Stimulated activated naive CD8-positive, alpha-beta T cell treated with anti-CD3 and anti-CD28 coated beads, Interleukin-15, amount 100 ng/mL, for 72 hours (primary cell): ENCODE measurements at places on chromosomes 5 and 9.

- DNase-seq = no peak
Measured at GRCh38 chr5:113340537-113340936, 94.3 kb downstream of the TSSK1B start.

DNA sequence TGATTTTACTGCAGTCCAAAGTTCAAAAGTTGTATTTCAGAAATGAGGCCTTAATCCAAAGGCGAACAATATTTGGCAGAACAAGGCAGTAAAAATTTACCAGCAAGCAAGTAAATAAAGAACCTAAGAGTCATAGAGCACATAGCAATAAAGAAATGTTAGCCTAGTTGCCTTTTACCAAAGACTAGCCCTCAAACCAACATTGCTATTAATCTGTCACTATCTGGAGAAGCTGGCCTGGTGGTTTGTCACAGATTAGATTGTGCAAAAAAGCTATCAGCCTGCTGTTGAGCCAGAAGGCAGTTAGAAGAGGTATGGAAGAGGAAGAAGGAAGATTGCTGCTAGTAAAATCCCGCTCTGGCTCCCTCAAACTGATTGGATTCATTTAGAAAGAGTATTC is 304.7 kb upstream of the KLF4 start:
- no peak for DNase-seq

DNA sequence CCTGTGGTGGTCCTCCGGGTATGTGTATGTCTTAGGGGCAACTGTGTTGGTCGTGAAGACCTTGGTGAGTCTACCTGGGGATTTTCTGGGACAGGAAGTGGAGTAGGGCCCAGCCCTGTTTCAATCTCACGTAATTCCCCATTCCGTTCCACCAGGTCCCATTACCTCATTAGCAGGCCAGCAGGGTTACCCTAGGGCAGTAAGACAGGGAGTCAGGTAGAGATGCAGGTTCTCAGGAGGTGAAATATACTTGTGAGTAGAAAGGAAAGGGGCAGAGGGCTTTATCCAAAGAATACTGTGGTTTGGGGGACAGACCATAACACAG is 56.5 kb downstream of the MACROH2A1 start:
- DNase-seq = no peak

GRCh38 chr9:70159630-70160029 is 99.1 kb upstream of the SMC5 start:
- no peak for DNase-seq

DNA sequence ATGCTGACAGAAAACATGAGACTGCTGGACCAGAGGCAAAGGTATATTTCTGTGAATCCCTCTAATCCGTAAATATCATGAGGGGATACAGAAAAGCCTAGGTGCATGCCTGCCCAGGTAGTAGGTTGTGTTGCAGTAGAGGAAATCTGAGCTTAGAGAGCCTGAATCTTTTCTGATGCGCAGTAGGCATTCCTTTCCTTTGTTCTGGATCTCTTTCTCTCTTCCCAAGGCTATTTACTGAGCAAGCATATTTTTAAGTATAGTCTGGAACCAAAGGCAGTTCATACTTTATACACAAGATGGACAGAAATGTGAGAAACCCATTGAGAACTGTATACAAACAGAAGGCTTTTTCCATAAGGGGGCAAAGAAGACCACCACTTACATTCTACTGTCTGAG is 359.3 kb downstream of the TMEM161B start:
- DNase-seq = no peak

DNA sequence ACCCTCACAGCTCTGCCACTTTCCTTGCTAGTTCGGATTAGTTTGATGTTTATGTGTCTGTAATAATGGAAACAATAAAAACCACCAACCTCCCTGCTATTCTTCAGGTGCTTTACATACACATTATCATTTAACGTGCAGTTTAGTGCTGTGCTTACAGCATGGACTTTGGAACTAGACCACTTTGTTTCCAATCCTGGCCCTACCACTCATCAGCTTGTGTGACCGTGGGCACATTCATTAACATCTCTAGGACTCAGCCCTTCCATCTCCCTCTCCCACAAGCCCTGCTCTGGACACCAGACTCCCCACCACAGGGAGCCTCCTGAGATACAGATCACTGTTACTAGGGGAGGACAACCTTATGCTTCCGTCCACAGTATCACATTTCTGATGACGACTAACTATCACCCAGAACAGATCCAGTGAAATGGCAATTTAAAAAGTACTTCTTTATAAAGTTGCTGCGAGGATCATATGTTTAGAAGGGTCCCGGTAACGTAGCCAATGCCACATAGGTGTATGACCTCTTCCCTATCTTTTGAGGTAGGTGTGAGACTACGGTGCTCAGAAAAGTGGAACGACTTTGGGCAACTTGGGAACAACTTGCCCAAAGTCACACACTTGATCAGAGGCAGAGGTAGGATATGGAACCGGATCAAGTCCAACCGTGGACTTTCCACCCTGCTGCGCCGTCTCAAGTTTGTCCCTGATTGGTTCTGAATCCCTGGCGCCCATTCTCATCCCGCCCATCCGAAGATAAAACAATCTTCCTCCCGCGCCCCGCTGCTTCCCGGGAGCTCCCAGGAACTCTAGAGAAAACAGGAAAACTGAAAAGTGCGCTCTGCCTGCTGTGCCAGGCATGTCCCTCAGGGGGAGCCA is 132.4 kb upstream of the NIPBL start:
- DNase-seq = no peak

- DNase-seq = no peak
Measured at GRCh38 chr9:77021291-77021894, 1.9 kb downstream of the FOXB2 start.

GRCh38 chr5:16411741-16412455 is 53.7 kb downstream of the ZNF622 start:
- DNase-seq = no peak

DNA sequence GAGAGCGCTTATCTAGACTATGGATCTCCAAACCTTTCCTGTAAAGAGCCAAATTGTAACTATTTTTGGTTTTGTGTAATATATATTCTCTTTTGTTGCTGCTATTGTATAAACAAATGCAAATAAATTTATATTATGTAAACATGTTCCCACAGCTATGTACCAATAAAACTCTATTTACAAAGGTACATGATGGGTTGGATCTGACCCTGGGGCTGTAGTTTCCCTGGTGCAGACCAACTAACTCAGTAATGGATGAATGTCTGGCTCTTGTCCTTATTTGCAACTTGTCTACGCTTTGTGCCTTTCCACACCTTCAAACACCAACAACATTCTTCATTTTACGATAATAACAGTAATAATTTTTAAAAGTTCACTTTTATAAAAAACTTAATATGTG is 27.5 kb upstream of the SPINK14 start:
- DNase-seq = no peak

- DNase-seq = no peak
Measured at GRCh38 chr9:14868772-14869583, 41.2 kb downstream of the FREM1 start.

GRCh38 chr9:25427898-25428297 is 250.3 kb downstream of the TUSC1 start:
- DNase-seq = no peak

GRCh38 chr9:130043654-130044623 is 950 bp upstream of the FNBP1 start:
- DNase-seq = no peak

DNA sequence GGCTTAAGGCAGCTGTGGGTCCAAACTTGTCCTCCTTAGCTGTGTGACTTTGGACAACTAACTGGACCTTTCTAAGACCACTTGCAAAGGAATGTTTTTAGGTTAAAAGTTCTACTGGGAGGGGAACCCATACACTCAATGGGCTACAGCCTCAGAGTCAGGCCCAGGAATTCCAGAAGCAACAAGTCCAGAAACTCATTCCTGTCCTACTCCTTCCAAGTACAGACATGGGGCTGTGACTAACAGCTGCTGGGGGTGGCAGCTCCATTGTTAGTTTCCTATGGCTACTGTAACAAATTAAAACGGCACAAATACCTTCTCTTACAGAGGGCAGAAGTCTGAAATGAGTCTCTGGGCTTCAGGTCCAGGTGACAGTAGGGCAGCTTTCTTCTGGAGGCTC is 12.4 kb upstream of the AKNA start:
- no peak for DNase-seq

- no peak for DNase-seq
Measured at GRCh38 chr5:16899171-16899570, 36.9 kb downstream of the MYO10 start.

- peak; percentile 60 for DNase-seq
Measured at GRCh38 chr9:131276094-131276888, at the start of gene FAM78A. Gene FAM78A, minus strand, starts transcription at chr9:131276510. Its CDS starts 331 bp downstream, at chr9:131276179.

- no peak for DNase-seq
Measured at GRCh38 chr5:112351225-112351624, 67.9 kb downstream of the EPB41L4A start.

DNA sequence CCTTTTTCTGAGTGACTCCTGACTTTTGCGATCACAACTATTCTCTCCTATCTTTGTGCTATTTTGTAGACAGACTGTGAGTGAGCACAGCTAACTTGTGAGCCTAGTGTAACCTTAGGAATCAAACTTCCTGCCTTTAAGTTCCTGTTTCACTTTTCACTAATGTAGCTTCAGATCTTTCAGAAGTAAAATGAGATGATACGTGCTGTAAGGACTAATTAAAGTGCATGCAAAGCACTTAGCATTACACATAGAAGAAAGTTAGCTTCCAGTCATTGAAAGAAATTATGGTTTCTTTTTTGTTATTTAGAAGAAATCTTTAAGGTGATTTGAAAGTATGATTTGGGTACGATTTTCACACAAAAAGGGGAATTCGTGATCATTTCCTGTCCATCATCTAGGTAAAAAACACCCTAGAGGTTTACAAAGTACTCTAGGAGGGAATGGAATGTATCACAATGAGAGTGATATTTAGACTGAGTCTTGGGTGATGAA is 122.7 kb downstream of the ST8SIA4 start:
- no peak for DNase-seq

DNA sequence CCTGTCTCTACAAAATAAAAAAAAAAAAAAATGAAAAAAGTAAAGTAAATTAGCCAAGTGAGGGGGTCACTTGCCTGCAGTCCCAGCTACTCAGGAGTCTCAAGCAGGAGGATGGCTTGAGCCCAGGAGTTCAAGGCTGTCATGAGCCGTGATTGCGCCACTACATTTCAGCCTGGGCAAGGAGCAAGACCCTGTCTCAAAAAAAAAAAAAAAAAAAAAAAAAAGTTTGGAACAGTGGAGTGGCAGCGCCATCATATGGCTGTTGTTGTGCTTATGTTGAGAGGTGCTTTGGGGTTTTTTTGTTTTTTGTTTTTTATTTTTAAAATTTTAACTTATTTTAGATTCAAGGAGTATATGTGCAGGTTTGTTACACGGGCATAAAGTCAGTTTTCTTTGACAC is 3.6 kb downstream of the BRIX1 start:
- DNase-seq = no peak
